Dorsolateral prefrontal cortex (tissue), 122 donors: ENCODE measurements at places on chromosomes 5 and 9.

DNA sequence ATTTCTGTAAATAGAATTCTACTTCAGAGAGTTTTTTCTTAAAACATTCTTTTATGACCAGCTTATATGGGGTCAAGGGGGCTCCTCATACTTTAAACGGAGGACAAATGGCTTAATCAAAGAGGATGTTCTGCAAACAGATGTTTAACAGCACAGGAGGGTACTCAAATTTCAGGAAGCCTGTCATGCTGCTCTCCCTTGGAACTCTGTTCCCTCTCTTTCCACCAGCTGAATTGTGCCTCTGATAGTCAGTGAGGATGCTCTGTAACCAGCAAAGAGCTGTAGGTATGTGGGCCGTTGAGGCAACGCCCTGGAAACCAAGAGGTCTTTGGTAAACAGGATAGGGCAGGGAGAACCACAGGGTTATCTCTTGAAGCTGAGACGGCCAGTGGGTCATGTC lies 161.1 kb downstream of the C5orf15 start:
- no peak for DNase-seq

DNA sequence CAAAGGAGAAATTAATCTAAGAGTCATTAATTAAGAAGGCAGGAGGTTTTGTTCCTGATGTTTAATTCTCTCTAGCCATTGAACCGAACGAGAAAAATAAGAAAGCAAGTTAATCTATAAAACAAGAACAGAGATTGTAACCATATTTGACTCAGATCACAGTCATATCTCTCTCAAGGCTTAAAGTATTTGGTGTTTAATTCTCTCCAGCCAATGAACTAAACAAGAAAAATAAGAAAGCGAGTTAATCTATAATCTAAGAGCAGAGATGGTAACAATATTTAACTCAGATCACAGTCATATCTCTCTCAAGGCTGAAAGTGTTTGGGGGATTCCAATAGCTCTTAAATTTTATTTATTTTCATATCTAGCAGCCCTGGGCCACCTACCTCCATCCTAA lies 74.4 kb upstream of the SHISAL2B start:
- DNase-seq = no peak

- no peak for DNase-seq
These were observed 94.3 kb upstream of the CPEB4 start for GRCh38 chr5:173793648-173794548.

- peak; percentile 39 for DNase-seq
These were observed 30.4 kb downstream of the GABBR2 start for GRCh38 chr9:98678244-98678842.

DNA sequence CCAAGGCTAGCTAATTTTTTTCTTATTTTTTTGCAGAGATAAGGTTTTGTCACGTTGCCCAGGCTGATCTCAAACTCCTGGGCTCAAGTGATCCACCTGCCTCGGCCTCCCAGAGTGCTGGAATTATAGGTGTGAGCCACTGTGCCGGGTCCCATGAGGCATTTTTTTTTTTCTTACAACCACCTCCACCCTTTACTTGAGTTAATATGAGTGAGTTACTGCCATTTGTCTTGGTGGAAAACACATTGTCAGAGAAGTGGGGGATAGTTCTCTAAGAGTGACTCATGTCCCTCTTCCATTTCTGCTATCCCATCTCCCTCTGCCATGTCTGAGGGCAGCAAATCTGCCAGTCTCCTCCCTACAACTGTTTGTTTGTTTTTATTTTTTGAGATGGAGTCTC lies 163.4 kb upstream of the CLINT1 start:
- DNase-seq = no peak

GRCh38 chr5:163366757-163367156 lies 70.6 kb upstream of the CCNG1 start:
- DNase-seq = no peak

DNA sequence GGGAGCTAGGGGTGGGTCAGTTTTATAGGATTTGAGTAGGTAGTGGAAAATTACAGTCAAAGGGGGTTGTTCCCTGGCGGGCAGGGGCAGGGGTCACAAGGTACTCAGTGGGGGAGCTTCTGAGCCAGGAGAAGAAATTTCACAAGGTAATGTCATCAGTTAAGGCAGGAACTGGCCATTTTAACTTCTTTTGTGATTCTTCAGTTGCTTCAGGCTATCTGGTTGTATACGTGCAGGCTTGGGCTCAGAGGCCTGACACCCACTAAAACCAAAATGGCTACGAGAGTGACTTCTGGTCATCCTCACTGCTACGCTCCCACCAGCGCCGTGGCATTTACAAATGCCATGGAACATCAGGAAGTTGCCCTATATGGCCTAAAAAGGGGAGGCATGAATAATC lies 20.7 kb upstream of the NXNL2 start:
- DNase-seq = no peak

DNA sequence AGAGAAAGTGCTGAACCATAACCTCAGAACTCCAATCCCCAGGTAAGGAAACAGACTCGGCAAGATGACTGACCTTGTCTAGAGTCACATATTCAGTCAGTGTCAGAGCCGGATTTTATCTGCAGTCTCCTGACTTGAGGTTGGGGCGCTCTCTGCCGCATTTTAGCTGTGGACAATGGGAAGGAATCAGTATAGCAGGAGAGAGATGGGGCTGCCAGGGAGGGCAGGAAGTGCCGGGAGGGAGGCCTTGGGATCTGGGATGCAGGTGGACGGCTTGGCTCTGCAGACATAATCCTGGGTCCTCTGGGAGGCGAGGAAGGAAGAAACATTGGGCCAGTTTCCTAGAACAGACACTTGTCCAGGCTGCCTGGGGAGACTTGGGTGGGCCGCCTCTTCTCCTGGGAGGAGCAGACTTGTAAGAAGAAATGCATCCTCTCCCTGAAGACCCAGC lies 39.7 kb upstream of the COL15A1 start:
- DNase-seq = no peak

DNA sequence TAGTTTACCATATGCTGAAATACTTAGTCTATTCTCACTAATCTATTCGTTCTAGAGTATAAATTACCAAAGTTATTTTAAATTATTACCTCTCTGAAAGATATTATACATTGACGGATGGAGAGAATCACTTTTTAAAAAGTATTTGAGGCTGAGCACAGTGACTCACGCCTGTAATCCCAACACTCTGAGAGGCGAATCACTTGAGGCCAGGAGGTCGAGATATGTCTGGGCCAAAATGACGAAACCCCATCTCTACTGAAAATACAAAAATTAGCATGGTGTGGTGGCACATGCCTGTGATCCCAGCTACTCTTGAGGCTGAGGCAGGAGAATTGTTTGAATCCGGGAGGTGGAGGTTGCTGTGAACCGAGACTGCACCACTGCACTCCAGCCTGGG lies 64.0 kb upstream of the SPATA31C2 start:
- no peak for DNase-seq

GRCh38 chr9:76322810-76323209 lies 71.4 kb downstream of the RFK start:
- no peak for DNase-seq

- no peak for DNase-seq
These were observed 51.4 kb downstream of the PFDN1 start for GRCh38 chr5:140251527-140251973.

GRCh38 chr9:114367772-114368569 lies 19.8 kb downstream of the AKNA start:
- DNase-seq = no peak

DNA sequence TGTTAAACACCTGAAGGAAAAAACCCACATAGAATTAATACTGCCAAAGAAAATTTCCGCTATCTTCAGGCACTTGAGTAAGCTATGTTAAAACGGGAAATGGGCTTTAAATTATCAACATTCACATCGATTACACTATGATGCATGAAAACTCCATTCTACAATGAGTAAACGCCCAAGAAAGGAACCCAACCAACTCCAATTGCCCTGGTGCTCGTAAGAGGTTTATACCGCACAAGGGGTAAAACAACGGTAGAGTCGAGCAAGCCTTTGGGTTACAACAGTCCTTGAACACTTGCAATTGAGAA lies 1.0 kb downstream of the AGTPBP1 start:
- DNase-seq = no peak

DNA sequence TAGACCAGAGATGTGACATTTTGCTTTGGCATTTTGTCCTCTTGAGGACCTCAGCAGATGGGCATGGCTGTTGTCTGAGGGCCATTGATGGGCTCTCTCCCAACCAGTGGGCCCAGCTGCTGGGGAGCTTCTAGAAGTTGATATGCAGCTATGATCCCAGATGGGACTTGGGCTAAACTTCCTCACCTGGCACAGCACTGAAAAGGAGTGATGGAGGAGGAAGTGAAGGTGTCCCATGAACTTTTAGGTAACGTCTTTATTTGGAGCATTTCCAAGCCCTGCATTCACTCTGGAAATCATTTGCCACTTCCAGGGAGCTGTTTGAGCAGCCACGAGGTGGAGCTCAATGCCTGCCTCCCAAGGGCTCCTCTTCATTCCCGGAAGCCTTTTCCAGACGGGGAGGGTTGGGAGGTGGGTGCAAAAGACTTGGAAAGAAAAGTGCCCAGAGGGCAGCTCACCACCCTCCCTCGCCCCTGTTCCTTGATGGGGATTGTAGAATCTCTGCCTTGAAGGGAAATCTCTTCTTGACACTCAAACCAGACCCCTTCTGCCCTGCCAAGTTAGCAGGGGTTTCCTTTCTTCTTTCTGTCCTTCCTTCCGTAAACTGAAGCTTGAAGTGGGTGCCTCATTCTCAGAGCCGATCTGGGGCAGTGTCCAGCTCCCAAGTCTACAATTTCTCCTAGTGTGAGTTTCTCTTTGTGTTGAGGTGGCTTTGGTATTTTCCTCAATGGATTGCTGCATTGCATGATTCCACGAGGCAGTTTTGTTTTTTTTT lies 18.1 kb upstream of the NEUROG1 start:
- no peak for DNase-seq

DNA sequence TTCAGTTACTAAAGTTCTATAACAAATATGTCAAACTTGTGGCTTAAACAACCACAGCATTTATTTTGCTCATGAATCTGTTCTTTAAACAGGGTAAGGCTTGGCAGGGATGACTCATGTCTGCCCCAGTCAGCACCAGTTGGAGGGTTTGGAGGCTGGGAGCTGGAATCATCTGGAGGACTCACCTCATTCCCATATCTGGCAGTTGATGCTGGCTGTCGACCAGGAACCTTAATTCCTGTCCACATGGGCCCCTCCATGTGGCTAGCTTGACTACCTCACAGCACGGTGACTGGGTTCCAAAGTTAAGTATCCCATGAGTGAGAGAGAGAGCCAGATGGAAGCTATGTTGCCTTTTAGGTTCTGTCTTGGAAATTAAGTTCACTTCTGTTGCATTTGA lies 13.8 kb upstream of the CCL28 start:
- DNase-seq = no peak

- no peak for DNase-seq
These were observed 7.2 kb downstream of the TOR1A start for GRCh38 chr9:129816501-129817435.

DNA sequence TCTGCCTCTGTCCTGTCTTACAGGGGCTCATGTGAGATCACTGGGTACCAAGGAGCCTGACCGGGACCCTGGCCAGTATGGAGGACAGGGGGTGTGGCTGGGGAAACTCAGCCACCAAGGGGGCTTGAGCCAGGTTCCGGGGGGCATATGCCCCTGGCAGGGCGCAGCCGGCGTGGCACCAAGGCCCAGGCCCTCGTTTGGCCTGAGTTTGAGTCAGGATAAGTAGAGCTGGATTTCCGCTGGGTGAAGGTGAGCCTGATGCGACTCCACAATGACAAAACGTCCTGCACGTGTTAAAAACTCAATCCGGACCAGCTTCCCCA lies 616 bp upstream of the TSPAN17 start:
- no peak for DNase-seq

DNA sequence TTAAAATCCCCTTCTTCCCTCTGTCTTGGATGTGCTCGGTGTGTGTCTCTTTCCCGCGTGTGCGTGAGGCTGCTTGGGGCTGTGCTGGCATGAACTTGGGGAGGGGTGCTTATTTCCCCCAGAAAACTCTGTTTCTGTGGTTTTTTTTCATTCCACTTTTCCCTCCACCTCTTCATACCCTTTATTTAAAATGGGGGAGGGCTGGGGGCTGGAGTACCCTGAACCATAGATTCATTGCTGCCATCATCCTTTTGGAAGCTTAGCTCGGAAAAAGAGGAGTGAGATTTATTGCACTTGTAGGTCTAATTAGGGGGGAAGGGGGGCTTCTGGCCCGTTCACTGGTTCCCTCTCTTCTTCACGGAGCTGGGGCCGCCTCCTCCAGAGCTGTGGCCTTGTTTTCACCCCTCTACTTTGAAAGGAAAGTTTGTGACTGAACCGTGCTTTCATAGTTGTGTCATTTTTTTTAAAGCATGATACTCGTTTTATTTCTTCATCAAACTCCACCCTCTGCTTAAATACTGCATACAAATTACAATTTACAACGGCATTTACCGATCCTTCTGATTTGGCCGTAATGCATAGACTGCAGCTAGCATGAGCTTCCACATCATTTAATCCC lies 2.9 kb downstream of the NR2F1 start:
- DNase-seq = no peak

DNA sequence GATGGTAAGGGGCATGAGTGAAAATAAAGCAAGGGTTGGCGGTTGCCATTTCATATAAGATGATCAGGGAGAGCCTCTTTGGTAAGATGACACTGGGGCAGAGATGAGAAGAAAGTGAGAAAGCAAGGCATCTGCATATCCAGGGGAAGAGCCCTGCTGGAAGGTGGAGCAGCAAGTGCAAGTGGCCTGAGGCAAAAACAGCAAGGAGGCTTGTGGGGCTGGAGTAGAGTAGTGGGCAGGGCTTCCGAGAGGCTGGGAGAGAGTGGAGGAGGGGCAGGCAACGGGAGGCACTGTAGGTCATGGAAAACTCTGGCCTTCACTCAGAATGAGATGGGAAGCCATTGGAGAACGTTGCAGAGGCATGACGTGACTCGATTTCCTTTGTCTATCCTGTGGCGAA lies 199.2 kb downstream of the ARHGEF28 start:
- no peak for DNase-seq
